ENCODE measurements at places on chromosomes 1 and 21. TPM values are rescaled to one million over a fixed set of nuclear protein-coding genes. Genes with fewer than 3 reads are reported as not detected.

DHX9 gene
- 83.5 TPM for polyA plus RNA-seq

KLF17 gene
- polyA plus RNA-seq = not detected

FLG gene
- not detected for polyA plus RNA-seq

EXO1 gene
- 1.2 TPM for polyA plus RNA-seq

NBPF6 gene
- not detected for polyA plus RNA-seq

SLC16A1 gene
- 5.7 TPM for polyA plus RNA-seq

TMEM82 gene
- not detected for polyA plus RNA-seq

PADI2 gene
- polyA plus RNA-seq = 3.3 TPM

Data from spleen (tissue), 13 donors.